ENCODE measurements at places on chromosomes 11 and 22.

- DNase-seq, result no peak
These were observed 926.6 kb upstream of the CCDC90B start for GRCh38 chr11:84212468-84213390.

DNA sequence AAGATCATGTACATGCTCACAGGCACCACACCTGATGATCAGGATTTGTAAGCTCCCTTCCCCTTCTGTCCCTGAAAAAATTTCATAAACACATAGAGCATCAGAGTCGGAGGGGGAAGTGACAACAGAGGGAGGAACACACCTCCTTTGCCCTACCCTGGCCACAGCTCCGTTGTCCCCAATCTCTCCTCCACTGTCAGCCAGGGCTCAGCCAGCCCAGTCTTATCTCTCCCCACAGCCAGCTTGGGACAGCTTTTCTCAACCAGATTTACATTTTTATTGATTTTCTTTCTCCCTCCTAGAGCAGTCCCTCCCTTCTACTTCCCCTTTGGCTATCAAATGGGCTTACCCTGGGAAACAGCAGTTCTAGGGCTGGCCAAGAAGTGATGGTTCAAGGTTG is 32.1 kb upstream of the TPBGL start:
- DNase-seq, result no peak

GRCh38 chr11:126153972-126154371 is 57.5 kb downstream of the RPUSD4 start:
- peak; percentile 54 for DNase-seq

GRCh38 chr11:3886985-3887384 is 31.5 kb downstream of the STIM1 start:
- no peak for DNase-seq

DNA sequence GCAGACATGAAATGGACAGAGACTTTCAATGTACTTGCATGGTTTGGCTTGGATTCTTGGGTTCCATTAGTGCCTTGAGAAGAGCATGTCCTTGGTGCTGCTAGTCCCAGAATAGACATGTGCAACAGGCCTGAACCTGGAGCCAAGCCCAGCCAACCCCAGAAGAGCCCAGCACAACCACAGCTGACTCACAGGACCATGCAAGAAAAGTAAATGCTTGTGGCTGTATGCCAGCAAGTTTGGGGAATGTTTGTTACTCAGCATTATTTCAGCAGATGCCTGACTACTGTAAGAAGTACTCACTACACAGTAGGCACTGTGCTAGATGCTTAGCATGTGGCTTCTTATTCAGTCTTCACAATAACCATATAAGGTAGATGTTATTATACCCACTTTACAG is 39.2 kb upstream of the HMGXB4 start:
- no peak for DNase-seq

DNA sequence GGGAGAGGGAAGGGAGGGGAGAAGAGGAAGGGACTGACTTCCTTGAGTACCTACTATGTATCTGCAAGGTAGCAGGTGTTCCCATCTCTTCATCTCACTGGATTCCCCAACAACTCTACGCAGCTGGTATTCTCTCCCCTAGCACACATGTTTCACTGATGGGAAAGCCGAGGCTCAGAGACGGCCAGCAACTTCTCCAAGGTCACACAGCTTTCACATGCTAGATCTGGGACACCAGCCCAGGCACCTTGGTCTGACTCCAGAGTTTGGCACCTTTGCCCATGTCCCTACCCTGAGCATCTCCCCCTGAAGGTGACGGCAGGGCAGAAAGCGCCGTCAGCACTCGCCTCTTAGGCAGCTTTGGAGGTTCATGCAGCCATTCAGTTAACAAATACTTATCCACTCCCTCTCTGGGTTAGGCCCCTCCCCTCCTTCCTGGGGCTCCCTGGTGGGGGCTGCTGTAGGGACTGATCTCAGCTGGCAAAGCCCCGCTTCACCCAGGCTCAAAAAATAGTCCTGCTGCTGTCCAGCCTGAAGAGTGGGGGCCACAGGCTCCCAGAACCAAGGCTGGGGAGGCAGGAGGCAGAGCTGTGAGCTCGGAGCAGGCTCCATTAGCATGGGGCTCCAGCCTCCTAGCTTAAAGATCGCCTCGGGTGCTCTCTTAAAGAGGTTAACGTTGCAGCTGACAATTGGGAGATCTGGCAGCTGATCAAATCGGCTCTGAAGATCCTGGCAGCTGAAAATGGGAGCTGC is 79.4 kb downstream of the IGLL1 start:
- no peak for DNase-seq

DNA sequence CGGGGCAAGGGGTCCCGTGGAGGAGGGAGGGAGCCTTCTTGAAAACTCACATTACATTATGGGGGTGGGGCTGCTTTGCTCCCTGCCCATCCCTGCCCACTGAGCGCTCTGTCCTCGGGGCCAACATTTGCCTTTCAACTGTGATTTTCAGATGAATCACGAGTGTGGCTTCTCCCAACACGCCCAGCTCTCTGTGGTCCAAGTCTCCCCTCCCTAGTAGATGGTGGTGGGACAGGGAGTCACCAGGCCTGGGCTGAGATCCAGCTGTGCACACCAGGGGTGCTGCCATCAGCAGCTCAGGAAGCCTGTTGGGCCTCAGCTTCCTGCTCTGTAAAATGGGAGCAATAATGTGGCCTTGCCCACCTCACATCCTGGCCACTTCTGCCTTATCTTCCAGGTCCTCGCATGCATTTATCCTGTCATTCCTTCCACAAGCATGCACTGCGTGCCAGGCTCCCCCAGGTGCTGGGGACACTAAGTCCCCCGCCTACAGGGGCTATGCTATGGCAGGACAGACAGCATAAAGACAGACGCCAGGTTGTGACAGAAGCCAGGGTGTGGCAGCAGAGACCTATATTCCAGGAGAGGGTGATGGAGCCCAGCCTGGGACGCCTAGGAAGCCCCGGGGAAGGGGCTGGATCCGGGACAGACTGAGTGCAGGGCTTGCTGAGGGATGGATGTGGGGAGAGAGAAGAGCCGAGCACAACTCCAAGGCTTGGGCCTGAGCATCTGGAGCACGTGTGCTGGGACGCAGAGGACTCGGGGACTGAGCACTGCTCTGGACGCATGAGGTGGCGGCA is 30.5 kb downstream of the NFAM1 start:
- no peak for DNase-seq

DNA sequence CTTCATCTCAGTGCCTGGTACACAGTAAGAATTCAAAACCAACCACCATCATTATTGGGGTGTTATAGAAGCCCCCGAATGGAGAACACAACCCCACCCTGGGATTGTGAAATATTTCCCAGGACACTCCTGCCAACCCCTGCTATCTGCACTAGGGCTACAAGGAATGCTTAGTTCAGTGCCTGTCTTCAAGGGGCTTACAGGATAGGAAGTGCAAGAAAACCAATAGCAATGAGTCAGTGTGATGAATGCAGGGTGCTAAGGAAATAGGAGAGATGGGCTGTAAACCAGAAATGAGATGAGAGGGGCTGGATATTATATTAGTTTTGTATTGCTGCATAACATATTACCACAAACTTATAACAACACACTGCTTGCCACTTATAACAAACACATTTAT is 965 bp upstream of the ASCC2 start:
- DNase-seq, result no peak

- DNase-seq, result no peak
These were observed 197.1 kb downstream of the HIPK3 start for GRCh38 chr11:33454264-33454663.

GRCh38 chr11:67674442-67674871 is at the start of gene ALDH3B2:
ALDH3B2 (minus strand) TSS chr11:67674623; CDS start chr11:67666935, 7,688 bp downstream.
- DNase-seq, result no peak

DNA sequence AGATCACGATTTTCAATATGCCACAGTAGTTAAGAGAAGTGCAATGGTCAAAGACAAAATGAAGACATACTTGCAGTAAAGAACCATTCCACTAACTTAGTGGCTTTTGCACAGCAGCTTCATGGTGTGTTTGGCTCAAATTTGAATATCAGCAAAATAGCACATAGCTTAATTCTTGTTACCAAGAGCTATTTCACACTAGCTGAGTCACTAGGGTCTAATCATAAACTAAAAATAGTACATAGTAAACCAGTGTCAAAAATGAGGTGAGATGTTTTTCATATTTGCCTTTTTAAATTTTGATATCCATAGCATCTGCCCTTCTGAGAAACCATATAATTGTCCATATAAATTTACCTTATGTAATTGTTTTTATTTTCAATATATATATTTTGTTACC is 325.0 kb upstream of the LUZP2 start:
- DNase-seq, result no peak

DNA sequence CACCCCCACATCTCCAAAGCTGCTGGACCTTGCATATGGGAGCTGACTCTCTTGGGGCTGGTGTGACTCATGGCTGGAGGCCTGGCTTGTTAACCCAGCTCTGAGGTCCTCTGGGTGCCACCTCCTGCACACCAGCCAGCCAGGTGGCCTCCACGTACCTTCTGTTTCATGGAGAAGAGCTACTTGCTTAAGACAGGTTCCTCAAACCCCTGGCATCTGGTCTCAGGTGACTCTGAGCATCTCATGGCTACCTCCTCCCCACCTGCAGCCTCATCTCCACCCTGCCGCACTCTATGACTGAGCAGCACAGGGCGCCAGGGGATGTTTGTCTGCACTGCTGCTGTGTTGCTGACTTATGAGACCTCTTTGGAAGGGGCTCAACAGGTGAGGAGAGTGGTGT is 55.7 kb downstream of the BCR start:
- no peak for DNase-seq

DNA sequence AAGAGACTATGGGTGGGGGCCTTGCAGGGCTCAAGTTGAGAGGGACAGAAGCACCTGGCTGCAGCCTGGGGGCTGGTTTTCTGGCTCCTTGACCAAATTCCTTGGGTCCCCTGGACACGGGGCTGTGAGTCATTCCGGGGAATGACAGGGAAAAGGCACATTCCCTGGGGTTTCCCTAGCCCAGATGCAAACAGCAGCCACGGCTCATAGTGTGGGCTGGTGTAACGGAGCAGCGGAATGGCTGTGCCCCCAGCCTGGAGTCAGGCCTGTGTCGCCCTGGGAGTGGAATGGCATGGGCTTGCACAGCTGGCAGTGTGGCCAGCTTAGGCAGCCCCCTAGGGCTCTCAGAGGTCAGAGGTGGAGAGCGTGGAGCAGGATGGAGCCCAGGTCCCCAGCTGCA is 77.6 kb upstream of the KCNQ1OT1 start:
- no peak for DNase-seq

All from left hindlimb (tissue), 1 donor.